NCI-H510A (cell line): ENCODE measurements at places on chromosomes 3 and 15.

DNA sequence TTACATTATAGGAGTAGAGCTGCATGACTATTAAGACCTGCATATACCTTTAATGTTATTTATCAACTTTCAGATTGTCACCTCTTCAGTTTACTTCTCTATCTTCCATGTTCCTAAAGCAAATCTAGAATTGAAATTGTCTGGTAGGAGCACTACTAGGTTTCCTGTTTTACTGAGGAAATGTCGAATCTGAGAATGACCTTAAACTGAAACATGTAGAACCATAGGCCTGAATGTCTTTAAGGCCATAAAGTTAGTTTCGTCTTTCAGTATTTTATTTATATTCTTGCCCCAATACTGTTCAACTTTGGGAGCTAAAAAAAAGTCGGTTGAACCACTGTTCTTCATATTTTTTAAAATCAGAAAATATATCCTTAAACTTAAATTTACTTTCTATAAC, 92.7 kb downstream of the IL1RAP start:
- DNase-seq = no peak

- DNase-seq = no peak
These were observed 111.2 kb upstream of the RGMA start for GRCh38 chr15:93200081-93200836.

DNA sequence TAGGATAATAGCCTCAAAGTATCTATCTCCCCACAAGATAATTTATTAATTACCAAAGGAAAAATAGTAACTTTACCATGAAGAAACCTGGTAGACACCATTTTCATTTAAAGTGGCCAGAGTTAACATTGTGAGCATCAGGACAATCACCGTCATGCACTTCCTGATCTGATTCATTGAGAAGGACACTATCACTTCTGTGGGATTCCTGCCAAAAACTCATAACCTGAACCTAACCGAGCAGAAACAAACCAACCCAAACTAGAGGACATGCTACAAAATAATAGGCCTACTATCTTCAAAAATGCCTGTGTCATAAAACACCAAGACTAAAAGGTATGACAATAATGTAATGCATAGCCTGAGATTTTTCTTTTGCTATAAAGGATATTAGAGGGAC, 39.0 kb downstream of the FSIP1 start:
- no peak for DNase-seq

DNA sequence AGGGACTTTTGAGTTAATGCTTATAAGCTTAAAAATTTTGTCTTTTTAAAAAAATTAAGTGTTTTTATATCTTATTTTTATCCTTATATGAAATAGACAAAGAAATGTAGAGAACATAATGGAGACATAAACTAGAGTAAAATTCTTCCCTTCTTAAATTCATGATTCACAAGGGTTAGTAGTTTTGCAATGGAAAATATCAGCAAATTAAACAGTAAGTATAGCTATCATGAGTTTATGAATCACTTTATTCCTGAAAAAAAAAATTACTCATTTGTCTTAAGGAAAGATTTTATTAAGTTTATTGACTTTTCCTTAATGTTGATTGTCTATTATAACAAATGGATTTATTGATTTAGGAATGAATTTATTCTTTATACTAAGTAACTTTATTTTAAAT, 4.3 kb downstream of the ATP6V1A start:
- no peak for DNase-seq

- DNase-seq = peak; percentile 73
These were observed 1.2 kb downstream of the MECOM start for GRCh38 chr3:169662132-169662842.

DNA sequence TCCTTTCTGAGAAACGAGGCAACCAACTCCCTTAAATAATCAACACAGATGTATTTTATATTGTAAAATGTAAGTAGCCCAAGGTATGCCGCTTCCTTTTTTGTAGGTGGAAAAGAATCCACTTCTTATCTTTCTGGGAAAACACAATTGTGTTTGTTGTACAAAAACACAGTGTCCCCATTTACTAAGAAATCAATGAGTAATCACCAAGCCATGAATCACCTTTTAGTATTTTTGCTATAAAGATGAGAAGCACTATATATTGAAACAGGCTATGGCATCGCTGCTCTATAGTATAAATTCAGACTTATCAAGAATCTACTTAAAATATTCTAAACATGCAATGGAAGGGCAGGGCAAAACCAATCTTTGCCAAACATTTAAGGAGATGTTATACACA, 104.0 kb downstream of the TNIK start:
- no peak for DNase-seq

DNA sequence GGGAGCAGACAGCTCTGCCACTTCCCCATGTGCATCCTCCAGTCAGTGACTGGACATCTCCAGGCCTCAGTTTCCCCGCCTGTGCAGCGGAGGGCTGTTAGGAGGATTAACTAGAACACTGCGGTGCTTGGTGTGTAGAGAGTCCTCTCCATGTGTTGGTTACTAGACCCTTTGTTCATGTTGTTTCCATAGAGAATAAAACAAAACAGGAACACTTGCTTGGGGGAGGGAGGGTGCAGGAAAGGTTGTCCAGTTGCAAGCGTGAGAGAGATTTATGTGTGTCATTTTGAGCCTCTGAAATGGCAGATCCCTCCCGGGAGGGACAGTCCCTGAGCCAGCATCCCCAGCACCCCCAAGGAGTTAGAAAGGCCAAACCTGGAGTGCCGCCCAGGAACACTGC, 184.0 kb upstream of the LYSMD4 start:
- DNase-seq = no peak

DNA sequence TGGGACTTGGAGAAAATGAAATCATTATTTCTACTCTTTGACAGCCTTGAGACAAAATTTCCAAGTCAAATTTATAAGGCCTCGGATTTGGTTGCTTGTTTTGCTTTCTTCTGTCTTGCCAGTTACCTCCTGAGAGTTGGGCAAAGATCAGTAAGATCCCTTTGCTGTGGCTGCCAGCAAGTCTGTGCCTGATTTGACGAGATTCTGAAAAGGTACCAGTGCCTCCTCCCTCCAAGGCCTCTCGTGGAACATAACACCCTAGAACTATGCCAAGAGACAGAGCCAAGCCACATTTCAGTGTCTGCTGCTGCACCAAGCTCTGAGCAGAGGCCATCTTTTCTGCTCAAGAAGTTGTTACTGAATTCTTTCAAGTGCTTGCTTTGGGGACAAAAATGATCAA, 61.0 kb downstream of the GTPBP8 start:
- no peak for DNase-seq

- no peak for DNase-seq
These were observed 129.0 kb downstream of the ERC2 start for GRCh38 chr3:56339244-56339643.

GRCh38 chr3:10570196-10570946, 65.0 kb upstream of the ATP2B2 start:
- DNase-seq = no peak

DNA sequence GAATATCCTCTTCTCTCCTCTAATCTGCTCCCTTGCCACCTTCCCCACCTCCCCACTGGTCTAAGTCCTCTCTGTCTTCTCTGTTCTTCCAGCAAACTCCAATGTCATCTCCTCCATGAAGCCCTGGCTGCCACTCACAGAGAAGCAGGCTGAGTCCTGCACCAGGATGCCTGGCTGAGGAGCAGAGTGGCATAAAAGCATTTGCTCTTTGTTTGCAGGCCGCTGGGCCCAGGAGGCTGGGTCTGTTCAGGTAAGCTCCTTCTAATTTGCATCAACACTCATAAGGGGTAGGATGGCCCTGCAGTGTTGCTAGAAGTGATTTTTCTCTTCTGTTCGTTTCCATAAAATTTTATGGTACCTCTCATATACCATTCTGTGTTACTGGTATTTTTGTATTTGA, 43.2 kb upstream of the KLHL25 start:
- DNase-seq = no peak

DNA sequence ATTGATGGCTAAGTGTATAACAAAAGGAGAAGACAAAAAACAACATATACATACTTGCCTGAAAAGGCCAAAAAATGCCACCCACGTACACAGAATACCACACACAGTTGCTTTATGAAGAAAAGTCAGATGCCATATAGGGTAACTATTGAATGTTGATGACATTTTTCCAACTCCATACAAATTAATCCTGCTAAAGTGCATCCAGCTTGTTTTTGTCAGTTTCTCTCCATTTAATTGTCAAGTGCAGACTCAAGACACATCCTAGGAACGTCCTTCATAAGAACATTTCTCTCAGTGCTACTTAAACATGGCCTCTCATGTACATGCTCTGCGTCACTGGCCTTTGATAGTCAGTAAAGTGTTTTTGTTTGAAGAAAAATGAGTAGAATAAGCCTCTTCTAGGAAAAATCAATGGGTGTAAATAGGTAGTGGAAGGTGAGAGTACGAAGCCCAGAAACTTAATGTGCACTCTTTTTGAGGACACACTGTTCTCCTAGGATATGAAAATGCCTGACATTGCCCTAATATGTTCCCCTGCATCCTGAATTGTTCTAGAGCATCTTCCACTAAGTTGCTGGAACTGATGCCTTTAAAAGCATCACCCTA, 267.4 kb upstream of the ATP11B start:
- DNase-seq = no peak

GRCh38 chr3:113773381-113773780, 26.5 kb downstream of the ATP6V1A start:
- DNase-seq = no peak

DNA sequence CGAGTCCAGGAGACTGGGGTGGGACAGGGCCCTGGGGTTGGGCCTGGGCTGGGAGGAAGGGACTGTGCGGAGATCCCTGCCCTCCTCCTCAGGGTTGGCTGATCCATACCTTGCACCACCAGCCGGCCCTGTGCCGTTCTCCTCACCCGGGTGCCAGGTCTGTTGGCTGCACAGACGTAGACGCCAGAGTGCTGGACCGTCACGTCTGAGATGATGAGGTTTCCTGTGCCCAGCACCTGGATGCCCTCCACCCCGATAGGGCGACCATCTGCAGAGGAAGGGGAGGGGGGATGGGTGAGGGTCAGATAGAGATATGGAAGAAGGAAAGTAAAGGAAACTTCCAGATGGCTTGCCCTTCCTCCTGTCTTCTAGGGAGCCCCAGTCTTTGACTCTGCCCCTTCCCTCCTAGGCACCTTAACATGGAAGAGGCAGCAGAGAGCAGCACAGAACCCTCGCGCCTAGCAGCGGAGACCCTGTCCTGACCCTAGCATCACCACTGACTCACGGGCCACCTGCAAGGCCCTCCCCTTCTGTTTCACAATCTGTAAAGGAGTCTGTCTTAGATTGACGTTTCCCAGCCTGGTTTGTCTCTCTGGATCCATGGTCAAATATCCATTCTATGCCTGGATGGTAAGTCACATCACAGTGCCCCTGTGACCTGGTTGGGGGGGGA, 28.8 kb downstream of the RNU5B-1 start:
- no peak for DNase-seq

GRCh38 chr3:112640930-112641801, at the start of gene CCDC80:
Gene CCDC80, minus strand, starts transcription at chr3:112641143. Its CDS starts 1,238 bp downstream, at chr3:112639905.
- DNase-seq = no peak
